Airway epithelial cell (primary cell): ENCODE measurements at places on chromosomes 4 and X. TPM values are rescaled to one million over a fixed set of nuclear protein-coding genes. Genes with fewer than 3 reads are reported as not detected.

The ZNF275 gene
- 4.4 and 6.6 TPM in 2 replicates for total RNA-seq

The PRRG3 gene
- total RNA-seq: not detected in 2 replicates

The MAGEB2 gene
- total RNA-seq: not detected in 2 replicates

The NXF2B gene
- not detected in 2 replicates for total RNA-seq

The PCSK1N gene
- total RNA-seq: 13.2 and 15.4 TPM in 2 replicates

The FRMD7 gene
- total RNA-seq: not detected in 2 replicates

The ARR3 gene
- total RNA-seq: not detected in 2 replicates

The GPR82 gene
- total RNA-seq: not detected in 2 replicates

The MRPL1 gene
- 33.9 and 41.9 TPM in 2 replicates for total RNA-seq

The TRIML2 gene
- total RNA-seq: not detected in 2 replicates

The GUCY1B1 gene
- total RNA-seq: 3.9 TPM in 2 replicates

The NCAPG gene
- 27.1 and 30.4 TPM in 2 replicates for total RNA-seq

The C4orf17 gene
- not detected in 2 replicates for total RNA-seq

The NPFFR2 gene
- 0.14 TPM in 1 of 2 replicates, not detected in the other for total RNA-seq

The SSX1 gene
- total RNA-seq: not detected in 2 replicates

The ZNF827 gene
- 1.5 and 8.0 TPM in 2 replicates for total RNA-seq

The DNAAF6 gene
- not detected in 2 replicates for total RNA-seq

The CCSER1 gene
- total RNA-seq: 1.4 TPM in 1 of 2 replicates, not detected in the other

The DCHS2 gene
- total RNA-seq: 0.07 TPM in 1 of 2 replicates, not detected in the other

The ASB9 gene
- total RNA-seq: 1.3 and 2.6 TPM in 2 replicates

The GPC4 gene
- total RNA-seq: 3.1 and 3.3 TPM in 2 replicates

The MTMR8 gene
- total RNA-seq: 0.49 TPM in 1 of 2 replicates, not detected in the other

The TLR2 gene
- 1.0 and 1.3 TPM in 2 replicates for total RNA-seq

The MAGEA2 gene
- not detected in 2 replicates for total RNA-seq

The MAGEE1 gene
- 2.5 TPM in 2 replicates for total RNA-seq

The ANXA10 gene
- 0.56 TPM in 1 of 2 replicates, not detected in the other for total RNA-seq

The ERAS gene
- not detected in 2 replicates for total RNA-seq

The PAGE2B gene
- total RNA-seq: not detected in 2 replicates

The CSAG3 gene
- total RNA-seq: not detected in 2 replicates

The DTHD1 gene
- total RNA-seq: 0.28 TPM in 1 of 2 replicates, not detected in the other

The BGN gene
- 0.56 TPM in 1 of 2 replicates, not detected in the other for total RNA-seq

The RNF128 gene
- 9.2 and 10.4 TPM in 2 replicates for total RNA-seq

The RS1 gene
- total RNA-seq: not detected in 2 replicates

The RAB41 gene
- total RNA-seq: not detected in 2 replicates

The SOD3 gene
- 0.21 and 1.9 TPM in 2 replicates for total RNA-seq

The NKX6-1 gene
- total RNA-seq: not detected in 2 replicates

The MAGIX gene
- total RNA-seq: 1.7 and 4.5 TPM in 2 replicates

The CTAG1A gene
- total RNA-seq: not detected in 2 replicates

The INTU gene
- total RNA-seq: 2.1 and 4.9 TPM in 2 replicates

The GLRA2 gene
- total RNA-seq: not detected in 2 replicates

The ZNF157 gene
- 0.14 TPM in 2 replicates for total RNA-seq

The GDPD2 gene
- total RNA-seq: 0.19 and 0.92 TPM in 2 replicates

The SORCS2 gene
- 0.93 and 2.3 TPM in 2 replicates for total RNA-seq

The CITED1 gene
- total RNA-seq: 0.28 and 0.33 TPM in 2 replicates

The FAT4 gene
- 3.2 and 3.8 TPM in 2 replicates for total RNA-seq

The TMEM184C gene
- total RNA-seq: 13.7 and 16.5 TPM in 2 replicates

The STX18 gene
- total RNA-seq: 12.5 and 12.7 TPM in 2 replicates

The CT83 gene
- total RNA-seq: not detected in 2 replicates

The SLC2A9 gene
- total RNA-seq: 19.0 and 26.5 TPM in 2 replicates

The CT45A1 gene
- total RNA-seq: not detected in 2 replicates

The CAMK2D gene
- total RNA-seq: 24.3 and 28.7 TPM in 2 replicates

The LEF1 gene
- total RNA-seq: 0.63 and 0.70 TPM in 2 replicates
